Activated T-helper 1 cell treated with Interleukin-2 at 50 U/mL for 16 hours (primary cell): ENCODE measurements at places on chromosomes 1 and 21.

GRCh38 chr1:184895086-184895485, 79.2 kb downstream of the NIBAN1 start:
- no peak for DNase-seq

DNA sequence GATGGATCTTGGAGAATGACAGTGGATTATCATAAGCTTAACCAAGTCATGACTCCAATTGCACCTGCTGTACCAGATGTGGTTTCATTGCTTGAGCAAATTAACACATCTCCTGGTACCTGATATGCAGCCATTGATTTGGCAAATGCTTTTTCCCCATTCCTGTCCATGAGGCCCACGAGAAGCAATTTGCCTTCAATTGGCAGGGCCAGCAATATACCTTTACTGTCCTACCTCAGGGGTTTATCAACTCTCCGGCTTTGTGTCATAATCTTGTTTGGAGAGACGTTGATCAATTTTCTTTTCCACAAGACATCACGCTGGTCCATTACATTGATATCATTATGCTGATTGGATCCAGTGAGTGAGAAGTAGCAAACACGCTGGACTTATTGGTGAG, 20.1 kb downstream of the ZNF691 start:
- no peak for DNase-seq

DNA sequence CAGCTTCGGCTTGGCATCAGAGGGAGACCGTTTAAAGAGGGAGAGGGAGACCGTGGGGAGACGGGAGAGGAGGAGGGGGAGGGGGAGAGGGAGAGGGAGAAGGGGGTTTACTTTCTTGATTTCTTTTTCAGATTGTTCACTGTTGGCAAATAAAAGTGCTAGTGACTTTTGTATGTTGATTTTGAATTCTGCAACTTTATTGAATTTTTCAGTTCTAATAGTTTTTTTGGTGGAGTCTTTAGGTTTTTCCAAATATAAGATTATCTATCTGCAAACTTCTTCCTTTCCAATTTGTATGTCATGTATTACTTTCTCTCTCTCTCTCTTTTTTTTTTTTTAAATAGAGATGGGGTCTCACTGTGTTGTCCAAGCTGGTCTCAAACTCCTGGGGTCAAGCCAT, 104.0 kb downstream of the PPP1R12B start:
- DNase-seq: no peak

DNA sequence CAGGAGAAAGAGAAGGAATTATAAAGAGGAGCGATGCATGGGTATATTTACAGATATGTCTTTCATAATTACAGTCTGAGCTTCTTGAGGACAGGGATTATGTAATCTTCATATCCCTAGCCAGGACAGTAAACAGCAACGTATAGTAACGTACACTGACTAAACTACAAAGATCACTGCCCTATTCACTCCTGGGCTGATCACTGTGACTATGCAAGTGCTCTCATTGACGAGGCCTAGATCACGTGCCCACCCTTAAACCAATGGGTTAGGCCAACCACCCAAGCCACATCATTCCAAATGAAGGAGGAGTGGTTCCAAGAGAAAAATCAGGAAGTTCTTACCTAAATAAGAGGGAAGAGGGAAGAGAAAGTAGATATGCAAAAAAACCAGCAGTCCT, 18.5 kb downstream of the PIK3R3 start:
- no peak for DNase-seq

DNA sequence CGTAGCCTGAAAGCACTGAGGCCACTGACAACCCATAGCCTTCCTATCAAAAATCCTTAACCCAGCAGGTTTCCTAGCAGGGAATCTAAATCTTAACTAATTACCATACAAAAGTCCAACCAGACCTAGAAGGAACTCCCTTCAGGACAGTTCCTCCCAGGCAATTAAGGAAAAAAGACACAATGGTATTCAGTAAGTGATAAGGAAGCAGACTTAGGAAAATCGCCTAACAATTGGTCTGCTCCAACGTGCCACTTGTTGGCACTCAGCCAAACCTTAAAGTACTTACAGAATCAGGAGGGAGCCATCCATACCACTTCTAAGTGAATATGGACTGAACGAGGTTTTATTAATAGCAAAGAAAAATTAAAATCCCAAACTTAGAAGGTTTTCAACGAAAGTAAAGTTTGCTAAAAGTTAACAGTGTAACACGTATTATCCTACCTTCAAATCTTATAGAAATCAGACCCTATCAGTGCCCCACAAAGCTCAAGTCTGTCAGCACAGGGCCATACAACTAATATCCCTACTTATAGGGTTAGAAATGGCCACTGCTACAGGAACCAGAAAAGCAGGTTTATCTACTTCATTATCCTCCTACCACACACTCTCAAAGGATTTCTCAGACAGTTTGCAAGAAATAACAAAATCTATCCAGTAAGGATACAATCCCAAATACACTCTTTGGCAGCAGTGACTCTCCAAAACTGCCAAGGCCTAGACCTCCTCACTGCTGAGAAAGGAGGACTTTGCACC, 29.0 kb downstream of the SPATA6 start:
- DNase-seq: no peak

- DNase-seq: no peak
Measured at GRCh38 chr1:2570332-2570731, 14.2 kb downstream of the TNFRSF14 start.

GRCh38 chr1:4023678-4024077, 123.6 kb upstream of the C1orf174 start:
- DNase-seq: no peak

GRCh38 chr1:201711811-201712210, 117.1 kb upstream of the IPO9 start:
- no peak for DNase-seq

GRCh38 chr1:143735764-143736461, 235.9 kb downstream of the FAM72C start:
- DNase-seq: no peak

DNA sequence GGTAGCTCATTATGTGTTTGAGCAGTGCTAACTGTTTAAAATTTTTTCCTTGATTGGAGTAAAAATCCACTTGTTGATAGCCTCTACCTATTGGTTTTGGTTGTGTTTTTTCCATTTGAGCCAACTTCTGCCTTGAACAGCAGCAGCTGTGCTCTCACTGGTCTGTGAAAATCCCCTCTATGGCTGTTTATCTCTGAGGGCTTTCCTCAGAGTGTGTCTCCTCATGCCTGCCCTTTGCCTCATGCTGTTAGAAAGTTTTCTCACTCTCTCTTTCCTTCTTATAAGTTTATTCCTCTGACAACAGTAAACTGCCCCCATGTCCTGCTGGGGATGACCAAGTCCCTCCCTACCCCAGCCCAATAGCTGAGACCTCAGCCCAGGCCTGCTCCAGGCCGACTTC, 14.1 kb downstream of the REG4 start:
- DNase-seq: no peak

- DNase-seq: no peak
Measured at GRCh38 chr1:19300211-19300610, 11.6 kb upstream of the AKR7A3 start.

DNA sequence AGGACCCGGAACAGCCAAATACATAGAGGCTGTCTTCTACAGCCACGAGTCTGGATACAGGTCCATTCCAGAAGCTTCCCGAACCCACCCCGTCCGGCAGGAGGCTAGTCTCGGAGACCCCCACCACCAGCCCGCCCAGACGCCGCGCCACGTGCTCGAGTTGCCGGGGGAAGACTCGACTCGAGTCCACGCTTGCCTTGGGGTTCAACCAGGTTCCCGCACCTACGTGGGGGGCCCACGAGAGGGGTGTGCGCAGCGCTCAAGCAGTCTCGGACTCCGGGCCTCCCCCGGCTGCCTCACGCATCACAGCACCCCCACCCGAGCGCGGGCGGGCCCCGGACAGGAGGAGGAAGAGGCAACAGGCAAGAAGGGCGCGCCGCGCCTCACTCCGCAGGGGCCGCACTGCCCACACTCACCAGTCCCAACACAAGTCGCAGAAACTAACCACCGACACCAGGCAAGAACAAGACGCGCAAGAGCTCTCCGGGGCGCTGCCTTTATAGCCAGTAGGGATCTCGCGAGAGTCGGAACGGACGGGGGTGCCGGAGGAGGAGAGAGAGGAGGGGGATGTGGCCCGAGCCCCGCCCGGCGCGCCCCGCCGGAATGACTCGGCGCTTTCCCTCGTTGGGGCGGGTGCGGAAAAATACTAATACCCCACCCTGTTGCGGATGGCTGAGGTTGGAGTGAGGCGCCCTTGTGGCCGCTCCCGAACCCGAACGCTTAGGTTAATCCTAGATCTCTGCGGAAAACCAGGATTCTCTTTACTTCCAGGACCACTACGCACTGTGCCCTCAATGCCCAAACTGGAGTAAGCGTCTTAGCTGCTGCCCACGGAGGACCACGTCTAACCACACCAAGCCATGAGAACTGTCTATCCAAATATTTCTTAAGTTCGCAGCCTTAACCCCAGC, at the start of gene PRDX1:
TSS of gene PRDX1 (minus strand) at position 472 of the 911 bp plus-strand sequence. CDS start 2,841 bp downstream, outside the sequence.
- peak; percentile 92 for DNase-seq

DNA sequence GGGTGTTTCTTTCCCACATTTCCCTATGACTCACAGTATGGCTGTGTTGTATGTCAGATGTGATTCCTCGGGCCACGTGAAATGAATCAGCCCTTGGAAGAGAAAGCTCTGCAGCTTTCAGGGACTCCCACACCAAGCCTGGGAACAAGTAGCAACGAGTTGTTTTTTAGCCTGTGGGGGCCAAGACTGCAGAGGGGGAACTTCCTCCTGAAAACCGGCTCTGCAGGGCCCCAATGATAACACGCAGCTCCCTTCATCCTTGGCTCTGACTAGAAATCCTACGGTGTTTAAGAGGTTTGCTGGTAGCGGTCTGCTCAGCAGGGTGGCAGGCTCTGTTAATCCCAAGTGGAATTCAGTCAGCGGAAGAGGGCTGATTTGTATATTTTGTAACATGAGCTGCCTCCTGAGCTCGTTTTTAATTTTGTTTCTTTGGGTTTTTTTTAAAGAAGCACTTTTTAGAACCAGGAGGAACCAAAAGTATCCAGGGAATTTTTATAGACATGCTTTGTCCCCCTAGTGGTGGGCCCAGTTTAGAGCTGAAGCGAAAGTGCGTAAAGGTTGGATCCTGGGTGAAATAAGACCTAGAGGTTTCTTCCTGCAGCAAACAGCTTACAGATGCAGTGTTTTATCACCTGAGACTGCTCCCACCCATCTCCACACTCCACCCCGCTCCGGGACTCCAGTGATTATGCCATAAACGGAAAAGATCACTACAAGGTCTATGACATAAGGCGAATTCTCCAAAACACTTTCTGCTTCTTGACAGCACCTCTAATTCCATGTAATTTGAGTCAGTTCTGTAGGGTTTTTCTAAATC, 48.8 kb downstream of the LAMC2 start:
- no peak for DNase-seq

DNA sequence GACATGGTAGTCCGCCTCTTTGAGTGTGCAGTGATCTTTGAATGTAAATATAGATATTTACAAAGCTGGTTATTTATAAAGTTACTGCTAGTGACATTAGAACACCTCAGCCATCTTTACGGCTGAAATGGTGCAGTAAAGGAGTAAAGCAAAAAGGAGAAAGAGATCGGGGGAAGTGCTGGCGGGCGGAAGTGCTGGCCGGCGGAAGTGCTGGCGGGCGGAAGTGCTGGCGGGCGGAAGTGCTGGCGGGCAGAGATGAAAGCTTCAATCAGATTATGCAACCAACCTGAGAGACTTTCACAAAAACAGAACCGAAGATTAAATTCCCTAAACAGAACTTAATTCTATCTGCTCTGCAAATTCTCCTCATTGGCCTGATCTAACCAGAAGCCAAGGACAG, 1.4 kb upstream of the OR14A16 start:
- DNase-seq: no peak

- DNase-seq: no peak
Measured at GRCh38 chr1:223515421-223515820, 122.2 kb downstream of the CCDC185 start.

DNA sequence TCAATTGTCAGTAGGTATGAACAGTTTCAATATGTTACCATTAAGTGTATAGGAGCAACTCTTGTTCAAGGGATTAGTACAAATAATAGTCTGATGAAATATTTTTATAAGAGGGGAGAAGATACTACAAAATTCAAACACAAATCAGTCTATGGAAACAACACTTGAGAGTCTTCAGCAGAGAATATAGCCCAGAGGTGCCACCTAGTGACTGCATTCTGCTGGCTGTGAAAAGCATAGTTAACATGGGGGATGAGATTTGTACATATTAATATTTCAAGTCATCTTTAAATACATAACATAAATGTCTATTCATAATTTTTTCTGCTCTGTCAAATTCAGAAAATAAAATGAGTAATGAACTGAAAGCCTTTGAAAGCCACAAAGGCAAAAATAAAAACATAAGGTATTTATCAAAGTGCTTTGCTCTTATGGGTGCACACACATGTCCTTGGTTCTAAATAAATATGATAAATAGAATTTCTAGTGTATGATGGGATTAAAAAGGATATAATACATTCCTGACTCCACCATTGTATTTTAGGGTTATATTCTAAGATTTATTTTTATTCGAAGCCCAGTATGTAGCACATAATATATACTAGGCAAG, 440.9 kb upstream of the ZRANB2 start:
- DNase-seq: no peak

DNA sequence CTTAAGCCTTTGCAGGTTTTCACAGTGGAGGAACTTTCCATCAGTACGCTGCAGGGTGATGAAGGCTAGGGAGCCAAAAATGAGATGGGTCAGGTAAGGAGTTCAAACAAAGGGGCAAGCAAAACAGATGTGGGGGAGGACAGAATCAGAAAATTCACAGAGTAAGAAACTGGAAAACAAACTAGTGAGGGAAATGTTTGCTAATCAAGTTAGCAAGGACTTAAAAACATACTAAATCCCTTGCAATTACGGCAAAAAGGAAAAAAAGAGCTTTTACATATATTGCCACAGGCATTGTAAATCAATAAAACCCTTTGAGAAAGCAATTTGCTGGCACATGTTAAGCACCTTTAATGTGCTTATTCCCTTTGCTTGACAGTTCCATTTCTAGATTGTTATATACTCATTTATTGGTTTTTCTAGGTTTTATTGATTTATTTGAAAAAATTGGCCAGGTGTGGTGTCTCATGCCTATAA, 45.8 kb upstream of the SERBP1 start:
- DNase-seq: no peak

DNA sequence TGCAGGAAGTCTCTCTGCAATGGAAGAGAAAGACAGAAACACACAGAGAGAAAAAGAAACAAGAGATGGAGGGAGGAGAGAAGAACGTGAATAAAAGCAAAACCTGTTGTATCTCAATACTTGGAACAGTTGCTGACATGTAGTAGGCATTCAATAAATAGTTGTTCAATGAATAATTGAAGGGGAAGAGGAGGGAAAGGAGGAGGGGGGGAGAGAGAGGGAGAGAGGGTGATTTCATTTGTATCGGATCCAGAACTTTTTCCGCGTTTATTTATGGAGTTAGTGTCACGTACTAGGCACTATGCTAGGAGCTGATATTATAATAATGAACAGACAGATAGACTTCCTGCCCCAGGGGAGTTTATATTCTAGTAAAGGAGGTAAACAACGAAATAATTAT, 144.1 kb downstream of the OMA1 start:
- DNase-seq: no peak

GRCh38 chr21:15533618-15534017, 196.2 kb upstream of the USP25 start:
- DNase-seq: no peak

GRCh38 chr1:55813618-55814017, 598.5 kb upstream of the USP24 start:
- DNase-seq: no peak
